ENCODE measurements at places on chromosomes 5 and 9. TPM values are rescaled to one million over a fixed set of nuclear protein-coding genes. Genes with fewer than 3 reads are reported as not detected.

PCDHGA3 gene
- 4.4 TPM for total RNA-seq

SMIM3 gene
- 27.2 TPM for total RNA-seq

GRIN1 gene
- total RNA-seq: not detected

SARDH gene
- 4.9 TPM for total RNA-seq

MARCHF3 gene
- total RNA-seq: 10.9 TPM

PCDHAC2 gene
- total RNA-seq: 0.60 TPM

RNF38 gene
- 11.7 TPM for total RNA-seq

CDH18 gene
- total RNA-seq: 0.60 TPM

PCDH12 gene
- 1.3 TPM for total RNA-seq

RICTOR gene
- total RNA-seq: 7.5 TPM

TAF11L7 gene
- total RNA-seq: not detected

PCDHA13 gene
- total RNA-seq: not detected

MARCHF11 gene
- total RNA-seq: not detected

CNTLN gene
- 5.4 TPM for total RNA-seq

IGFBPL1 gene
- not detected for total RNA-seq

ADAMTS12 gene
- 39.5 TPM for total RNA-seq

ZFP2 gene
- total RNA-seq: 1.8 TPM

VCAN gene
- 206 TPM for total RNA-seq

SAXO1 gene
- total RNA-seq: not detected
